SK-N-SH (cell line): ENCODE measurements at places on chromosomes 12 and 14. TPM values are rescaled to one million over a fixed set of nuclear protein-coding genes. Genes with fewer than 3 reads are reported as not detected.

DNA sequence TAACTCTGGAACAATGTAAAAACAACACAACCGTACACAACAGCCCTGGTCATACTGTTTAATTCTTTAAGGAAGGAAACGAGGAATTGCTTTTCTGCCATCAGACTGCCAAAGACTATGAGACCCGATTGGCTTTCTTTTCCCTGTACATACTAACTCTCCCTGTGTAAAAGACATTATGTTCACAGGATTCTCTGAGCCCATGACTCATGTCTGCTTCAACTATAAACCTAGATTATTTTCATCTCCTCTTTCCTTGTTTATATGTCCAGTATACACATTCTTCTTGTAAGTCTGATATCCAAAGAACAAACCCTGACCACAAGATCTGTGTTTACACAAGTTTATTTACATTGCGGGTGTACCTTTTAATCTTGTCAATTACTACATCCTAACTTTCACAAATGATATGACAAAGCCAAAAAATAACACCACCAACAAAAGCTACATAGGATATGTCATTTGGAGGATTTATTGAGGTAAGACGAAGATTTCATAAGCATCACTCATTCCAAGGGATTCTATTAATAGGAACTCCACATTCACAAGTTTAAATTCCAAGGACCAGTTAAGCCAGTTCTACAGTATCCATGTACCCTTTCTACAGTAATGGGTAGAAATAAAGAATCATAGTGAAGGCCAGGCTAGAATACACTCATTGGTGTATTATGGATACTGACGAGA, 67.3 kb downstream of the STXBP6 start:
- H3K27ac ChIP-seq = no peak overlapping the region
- H3K4me1 ChIP-seq = no peaks in the 10 kb centered on the region
- H3K27me3 ChIP-seq = no peaks in the 10 kb centered on the region
- H3K36me3 ChIP-seq = no peaks in the 10 kb centered on the region

DNA sequence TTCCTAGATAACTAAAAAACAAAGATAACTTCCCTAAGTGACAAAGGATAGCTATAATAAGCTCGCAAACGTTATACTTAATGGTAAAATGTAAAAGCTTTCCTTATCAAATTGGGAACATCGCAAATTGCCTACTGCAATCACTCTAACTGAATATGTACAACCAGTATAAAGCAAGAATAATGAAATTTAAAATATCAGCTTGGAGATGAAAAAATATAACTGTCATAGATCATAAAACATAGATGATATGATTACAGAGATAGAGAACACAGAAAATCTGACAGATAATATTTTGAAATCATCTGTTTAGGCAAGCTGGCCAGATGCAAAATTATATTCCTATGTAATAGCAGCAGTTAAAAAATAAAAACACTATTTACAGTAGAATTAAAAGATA, 64.0 kb downstream of the BCAT1 start:
- H3K27ac ChIP-seq = no peak overlapping the region
- no peaks in the 10 kb centered on the region for H3K4me1 ChIP-seq
- H3K36me3 ChIP-seq = peaks cover 33% of the 10 kb centered on the region
- H3K4me3 ChIP-seq = no peak overlapping the region
- no peak for DNase-seq

- H3K36me3 ChIP-seq = no peaks in the 10 kb centered on the region
- no peaks in the 10 kb centered on the region for H3K27me3 ChIP-seq
- DNase-seq = no peak
- H3K4me1 ChIP-seq = no peaks in the 10 kb centered on the region
- H3K4me3 ChIP-seq = no peak overlapping the region
These were observed 251.3 kb downstream of the ALX1 start for GRCh38 chr12:85531341-85531740.

- DNase-seq = no peak
- H3K27me3 ChIP-seq = peaks cover 3% of the 10 kb centered on the region; the same call in 1 of the 2 replicates
- peaks cover 6% of the 10 kb centered on the region for H3K4me1 ChIP-seq
- no peaks in the 10 kb centered on the region for H3K36me3 ChIP-seq
These were observed 170.8 kb downstream of the SNAPC1 start for GRCh38 chr14:61932974-61933373.

- H3K27me3 ChIP-seq = no peaks in the 10 kb centered on the region
- peaks cover 15% of the 10 kb centered on the region; the same call in 1 of the 2 replicates for H3K4me1 ChIP-seq
- no peak overlapping the region for H3K27ac ChIP-seq
- H3K4me3 ChIP-seq = no peak overlapping the region
- no peaks in the 10 kb centered on the region for H3K36me3 ChIP-seq
These were observed 23.9 kb upstream of the MAP1LC3B2 start for GRCh38 chr12:116535241-116535640.

GRCh38 chr14:61174441-61174891, 106.7 kb downstream of the TMEM30B start:
- no peak overlapping the region for H3K27ac ChIP-seq
- no peak for DNase-seq
- no peaks in the 10 kb centered on the region for H3K27me3 ChIP-seq
- no peaks in the 10 kb centered on the region for H3K4me1 ChIP-seq
- H3K4me3 ChIP-seq = no peak overlapping the region

- H3K4me3 ChIP-seq = no peak overlapping the region
- no peaks in the 10 kb centered on the region for H3K4me1 ChIP-seq
- H3K27me3 ChIP-seq = no peaks in the 10 kb centered on the region
- DNase-seq = no peak
- H3K27ac ChIP-seq = no peak overlapping the region
These were observed 93.9 kb downstream of the DNAI7 start for GRCh38 chr12:25101092-25101445.

GRCh38 chr12:89092297-89092696, 260.0 kb downstream of the DUSP6 start:
- H3K27me3 ChIP-seq = no peaks in the 10 kb centered on the region
- DNase-seq = no peak
- H3K4me1 ChIP-seq = no peaks in the 10 kb centered on the region
- no peaks in the 10 kb centered on the region for H3K36me3 ChIP-seq
- no peak overlapping the region for H3K4me3 ChIP-seq
- no peak overlapping the region for H3K27ac ChIP-seq

GRCh38 chr14:106276326-106277267, 750.2 kb downstream of the TMEM121 start:
- no peaks in the 10 kb centered on the region for H3K36me3 ChIP-seq
- no peak for DNase-seq
- H3K27me3 ChIP-seq = peaks cover 4% of the 10 kb centered on the region; the same call in 1 of the 2 replicates
- H3K27ac ChIP-seq = no peak overlapping the region
- no peaks in the 10 kb centered on the region for H3K4me1 ChIP-seq
- no peak overlapping the region for H3K4me3 ChIP-seq

The ACOT6 gene
- not detected in 2 replicates for polyA plus RNA-seq
